NCI-H82 (cell line): ENCODE measurements at places on chromosomes 5 and 9.

DNA sequence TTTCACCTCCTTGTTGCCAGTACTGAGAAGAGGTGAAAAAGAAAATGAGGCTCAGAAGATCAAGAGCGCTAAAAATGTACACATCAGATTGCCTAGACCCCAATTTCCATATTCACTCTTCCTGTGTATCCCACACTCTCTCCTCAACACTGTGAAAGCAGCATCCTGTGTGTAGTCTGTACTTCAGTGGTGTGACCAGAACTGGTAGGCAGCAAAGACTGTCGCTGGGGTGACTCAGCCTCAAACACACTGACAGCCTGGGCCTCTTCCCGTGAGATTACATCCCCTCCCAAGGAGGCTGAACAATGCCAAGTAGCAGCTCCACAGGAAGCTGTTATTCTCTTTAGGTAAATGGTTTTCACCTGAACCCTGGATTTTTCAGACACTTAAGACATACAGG, 135.5 kb downstream of the CCDC192 start:
- DNase-seq = no peak

DNA sequence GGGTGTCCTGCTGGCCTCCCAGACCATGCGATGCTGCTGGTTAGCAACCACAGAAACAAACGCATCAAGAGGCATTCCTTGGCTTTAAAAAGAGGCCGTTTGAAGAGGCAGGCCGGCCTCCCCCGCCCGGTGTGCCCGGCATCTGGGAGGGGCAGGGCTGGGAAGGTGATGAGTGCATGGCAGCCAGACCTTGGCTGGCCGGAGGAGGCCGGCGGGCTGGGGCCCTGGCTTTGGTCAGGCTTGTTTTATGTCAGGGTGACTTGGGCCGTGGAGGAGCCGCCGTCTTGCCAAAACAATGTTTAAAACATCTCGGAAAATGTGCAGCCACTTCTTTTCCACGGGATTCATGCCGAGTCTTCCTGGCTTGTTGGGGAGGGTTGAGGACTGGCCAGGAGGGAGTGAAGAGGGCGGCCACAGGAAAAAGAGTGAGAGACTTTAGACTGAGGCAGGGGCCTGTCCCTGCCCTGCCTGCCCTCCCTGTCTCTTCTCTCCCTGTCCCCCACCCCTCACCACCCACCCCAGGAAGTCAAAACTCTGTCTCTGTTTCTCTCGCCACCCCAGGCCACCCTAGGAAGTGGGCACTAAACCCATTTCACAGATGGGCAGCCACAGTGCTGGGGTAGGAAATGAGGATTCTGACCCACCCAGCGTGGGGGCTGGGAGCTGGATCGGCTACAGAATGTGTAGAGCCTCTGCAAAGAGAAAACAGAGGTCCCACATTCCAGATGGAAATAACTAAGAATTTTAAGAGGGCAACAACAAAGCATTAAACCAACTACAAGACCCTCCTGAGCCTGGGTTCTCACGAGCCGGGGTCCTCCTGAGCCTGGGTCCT, 143.0 kb downstream of the RXRA start:
- no peak for DNase-seq

GRCh38 chr5:99900302-99900852, 634.8 kb upstream of the FAM174A start:
- no peak for DNase-seq

DNA sequence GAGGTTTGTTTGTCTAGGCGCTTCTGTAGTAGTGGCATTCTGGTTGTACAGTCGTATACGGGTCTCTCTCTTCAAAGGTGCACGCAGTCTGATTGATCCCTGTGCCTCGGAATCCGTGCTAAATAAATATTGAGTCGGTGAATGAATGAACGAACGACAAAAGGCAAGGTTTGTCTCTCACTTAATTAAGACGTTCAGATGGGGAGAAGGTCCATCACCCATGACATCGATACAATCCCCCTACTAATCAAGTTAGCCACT, 500 bp upstream of the CREBRF start:
- DNase-seq = peak; percentile 45

- no peak for DNase-seq
Observed at GRCh38 chr9:79686381-79687130, 114.8 kb downstream of the TLE4 start.

DNA sequence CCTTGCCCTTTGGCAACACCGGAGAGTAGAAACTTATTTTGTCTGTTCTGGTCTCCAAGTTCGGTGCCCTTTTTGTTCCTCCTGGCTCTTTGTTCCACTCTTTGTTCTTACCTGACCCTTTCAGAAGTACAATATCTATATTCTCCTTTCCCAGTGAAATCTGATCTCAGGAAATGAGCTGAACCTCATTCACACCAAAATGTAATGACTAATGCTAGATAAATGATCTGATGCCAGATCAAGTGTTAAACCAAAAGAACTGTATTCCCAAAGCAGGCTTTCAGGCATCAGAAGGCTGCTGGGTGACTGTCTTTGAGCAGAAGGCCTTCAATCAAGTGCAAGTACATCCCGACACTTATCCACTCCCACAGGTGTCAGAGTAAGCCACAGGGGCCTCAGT, 156.4 kb downstream of the SPOCK1 start:
- no peak for DNase-seq

DNA sequence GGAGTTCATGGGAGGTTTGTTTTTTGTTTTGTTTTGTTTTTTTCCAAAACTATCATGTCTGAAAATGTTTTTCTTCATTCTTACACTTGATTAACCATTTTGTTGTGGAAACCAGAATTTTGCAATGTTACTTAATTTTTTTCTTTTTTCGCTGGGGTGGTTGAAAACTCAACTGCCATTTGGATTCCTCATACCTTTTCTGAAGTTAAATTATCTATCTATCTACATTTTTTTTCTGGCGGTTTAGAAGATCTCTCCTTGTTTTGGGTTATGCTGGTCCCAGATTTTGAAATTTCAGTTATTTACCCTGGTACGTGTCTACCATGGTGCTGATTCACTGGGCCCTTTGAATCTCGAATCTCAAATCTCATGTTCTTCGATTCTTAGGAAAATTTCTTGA, 316.2 kb upstream of the SMARCA2 start:
- DNase-seq = no peak

- DNase-seq = no peak
Observed at GRCh38 chr5:171525085-171525484, 105.6 kb downstream of the FGF18 start.

GRCh38 chr9:127833555-127833954, 20.9 kb downstream of the ENG start:
- DNase-seq = no peak

DNA sequence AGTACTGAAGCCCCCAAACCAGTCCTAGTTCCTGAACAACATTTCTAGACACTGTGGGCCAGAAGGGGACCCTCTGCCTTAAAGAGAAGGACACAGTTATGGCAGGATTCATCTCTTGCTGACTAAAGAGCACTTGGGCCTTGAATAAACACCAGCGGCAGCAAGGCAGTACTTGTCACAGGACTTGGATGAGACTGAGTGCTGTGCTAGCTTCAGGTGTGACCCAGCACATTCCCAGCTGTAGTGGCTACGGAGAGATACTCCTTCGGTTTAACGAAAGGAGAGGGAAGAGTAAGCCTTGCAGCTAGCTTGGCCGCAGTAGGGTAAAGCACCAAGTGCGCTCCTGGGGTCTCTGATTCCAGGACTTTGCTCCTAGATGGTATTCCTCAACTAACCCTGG, 10.9 kb upstream of the STX17 start:
- no peak for DNase-seq

- DNase-seq = no peak
Observed at GRCh38 chr9:35374436-35374835, 115.5 kb upstream of the RUSC2 start.

- DNase-seq = no peak
Observed at GRCh38 chr9:97763874-97764273, 66.7 kb upstream of the XPA start.

- DNase-seq = no peak
Observed at GRCh38 chr9:88060746-88061145, 77.5 kb downstream of the SPATA31C2 start.

GRCh38 chr5:128869970-128870369, 95.3 kb upstream of the SLC27A6 start:
- DNase-seq = no peak

DNA sequence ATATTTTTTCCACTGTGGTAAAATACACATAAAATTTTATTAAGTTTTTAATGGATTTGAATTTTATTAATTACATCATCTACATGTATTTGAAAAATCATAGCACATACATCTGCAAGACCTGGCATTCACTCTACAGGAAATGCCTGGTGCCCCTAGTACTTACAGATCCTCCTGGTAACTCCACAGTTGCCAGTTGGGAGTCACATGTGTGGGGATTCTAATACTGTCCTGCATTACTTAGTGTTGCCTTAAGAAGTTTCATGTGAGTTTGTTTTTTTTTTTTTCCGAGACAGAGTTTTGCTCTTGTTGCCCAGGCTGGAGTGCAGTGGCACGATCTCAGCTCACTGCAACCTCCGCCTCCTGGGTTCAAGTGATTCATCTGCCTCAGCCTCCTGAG, 18.1 kb downstream of the KDM3B start:
- DNase-seq = no peak

GRCh38 chr5:127086589-127086988, 13.3 kb upstream of the C5orf63 start:
- no peak for DNase-seq

DNA sequence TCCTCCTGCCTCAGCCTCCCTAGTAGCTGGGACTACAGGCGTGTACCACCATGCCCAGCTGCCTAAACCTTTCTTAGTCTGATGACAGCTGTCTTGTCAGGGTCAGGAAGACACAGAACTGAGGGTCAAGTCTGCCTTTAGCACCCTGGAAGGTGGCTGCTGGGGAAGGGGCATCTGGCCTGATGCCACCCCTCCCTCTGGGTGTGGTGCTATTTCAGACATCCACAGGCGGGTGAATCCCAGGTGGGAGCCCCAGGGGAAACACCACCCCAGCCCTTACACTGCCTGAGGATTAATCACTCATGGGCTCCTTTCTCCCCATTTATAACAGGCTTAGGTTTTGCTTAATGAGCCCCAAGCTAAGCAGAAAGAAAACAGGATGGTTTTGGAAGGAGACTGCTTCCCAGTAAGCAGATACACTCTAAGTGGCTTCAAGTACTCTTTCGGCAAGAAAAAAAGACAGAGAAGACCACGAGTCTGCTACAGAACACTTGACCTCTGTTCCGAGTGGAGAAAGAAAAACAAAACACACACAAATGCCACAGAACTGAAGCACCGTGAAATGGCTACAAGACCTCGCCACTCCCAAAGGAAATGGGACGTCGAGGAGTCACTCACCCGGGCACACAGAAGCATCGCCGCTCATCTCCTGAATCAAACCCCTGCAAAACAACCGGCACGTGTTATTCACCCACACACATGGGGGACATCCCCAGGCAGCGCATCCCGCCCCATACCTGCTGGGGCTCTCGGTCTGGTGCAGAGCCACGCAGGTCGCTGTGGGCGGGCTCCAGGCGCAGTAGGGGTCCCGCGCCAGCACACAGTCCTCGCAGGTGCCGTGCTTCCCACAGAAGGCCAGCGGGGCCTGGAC, 62.4 kb downstream of the SECISBP2 start:
- DNase-seq = peak; percentile 58

GRCh38 chr5:161269125-161269524, 277.4 kb downstream of the GABRB2 start:
- no peak for DNase-seq

GRCh38 chr5:15391704-15392397, 108.1 kb upstream of the FBXL7 start:
- DNase-seq = no peak

GRCh38 chr9:131018621-131019020, 9.6 kb downstream of the LAMC3 start:
- DNase-seq = no peak

DNA sequence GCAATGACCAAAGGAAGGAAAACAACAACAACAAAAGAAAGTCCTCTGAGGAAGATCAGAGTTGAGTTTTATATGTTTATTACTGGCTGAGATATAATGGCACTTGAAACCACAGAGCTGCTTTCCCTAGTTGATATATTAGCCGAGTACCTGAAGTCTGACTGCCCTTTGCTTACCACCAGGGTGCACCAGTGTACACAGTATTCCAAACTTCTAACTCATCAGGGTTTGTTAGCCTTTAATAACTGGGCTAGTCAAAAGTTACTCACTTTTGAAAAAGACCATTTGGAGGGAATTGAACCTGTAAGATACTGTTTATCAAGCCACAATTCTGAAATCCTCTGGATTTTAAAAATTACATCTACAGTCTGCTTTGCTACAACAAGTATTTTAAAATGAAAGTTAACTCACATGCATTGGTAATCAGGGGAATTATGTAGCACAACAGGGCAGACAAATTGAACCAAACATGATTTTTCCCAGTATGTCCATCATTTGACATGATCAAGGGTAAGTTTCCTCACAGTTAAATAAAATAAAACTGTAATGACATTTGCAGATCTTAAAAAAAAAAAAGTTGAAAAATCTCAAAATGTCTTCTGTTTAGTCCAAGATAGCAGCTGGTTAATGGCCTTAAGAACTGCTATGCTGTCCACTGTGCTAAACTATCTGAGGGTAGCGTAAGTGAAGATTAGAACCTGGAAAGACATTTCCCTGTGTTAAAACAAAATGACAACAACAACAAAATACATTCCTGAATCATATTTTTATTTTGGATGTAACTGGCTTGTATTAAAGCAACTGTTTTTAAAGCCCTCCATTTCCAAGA, 57.3 kb upstream of the C6 start:
- DNase-seq = peak; percentile 42

DNA sequence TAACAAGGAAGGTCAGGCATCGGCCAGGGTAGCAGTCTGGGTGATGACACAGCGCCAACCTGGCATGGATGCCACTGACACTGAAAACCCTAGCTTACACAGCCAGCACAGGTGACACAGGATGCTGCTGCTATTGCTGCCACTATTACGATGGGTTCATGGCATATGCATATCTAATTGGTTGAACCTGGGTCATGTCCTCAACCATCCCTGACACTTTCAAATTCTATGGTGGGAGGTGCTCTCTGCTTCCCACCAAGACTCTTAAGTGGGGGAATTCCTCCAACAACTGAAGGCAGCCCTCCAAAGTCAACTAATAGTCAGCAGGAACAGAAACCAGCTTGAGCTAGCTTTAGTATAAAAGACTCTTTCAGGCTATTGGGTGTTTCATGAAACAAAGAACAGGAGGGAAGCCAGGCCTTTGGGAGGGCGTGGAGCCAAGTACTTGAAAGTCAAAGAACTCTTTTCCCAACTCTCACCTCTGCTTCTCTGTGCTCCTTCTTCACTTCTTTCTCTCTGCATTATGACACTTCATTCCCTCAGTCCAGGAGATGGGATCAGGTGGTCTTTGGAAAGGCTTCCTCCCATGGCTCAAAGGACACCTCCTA, 21.3 kb downstream of the PTTG1 start:
- no peak for DNase-seq

- DNase-seq = no peak
Observed at GRCh38 chr5:110115503-110115902, 425.8 kb downstream of the MAN2A1 start.

DNA sequence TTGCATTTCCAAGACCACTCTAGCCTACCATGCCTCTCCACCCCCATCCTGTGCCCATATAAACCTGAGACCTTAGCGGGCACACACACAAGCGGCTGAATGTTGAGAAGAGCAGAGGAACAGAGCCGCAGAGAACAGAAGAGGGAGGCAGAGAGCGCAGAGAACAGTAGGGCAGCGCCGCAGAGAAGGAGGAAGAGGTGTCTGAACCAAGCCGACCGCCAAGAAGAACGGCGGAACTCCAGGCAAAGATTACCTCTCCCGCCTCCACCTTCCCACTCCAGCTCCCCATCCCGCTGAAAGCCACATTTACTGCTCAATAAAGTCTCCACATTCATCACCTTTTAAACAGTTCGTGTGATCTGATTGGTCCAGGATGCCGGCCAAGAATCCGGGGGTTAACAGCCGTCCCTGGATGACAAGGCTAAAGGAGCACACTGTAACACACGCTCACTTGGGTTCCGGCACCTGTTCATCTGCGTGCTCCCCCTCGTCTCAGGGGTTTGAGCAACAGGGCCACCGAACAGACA, 33.2 kb downstream of the GRIN3A start:
- peak; percentile 57 for DNase-seq
